Activated naive CD4-positive, alpha-beta T cell treated with anti-CD3 and anti-CD28 coated beads, Interleukin-2, amount 10 ng/mL, durations not matched to agents 7 days and 5 days (primary cell): ENCODE measurements at places on chromosomes 1 and 21.

- H3K4me1 ChIP-seq, result no peaks in the 10 kb centered on the region
- DNase-seq, result no peak
- H3K4me3 ChIP-seq, result no peak overlapping the region
- H3K27ac ChIP-seq, result no peak overlapping the region
- peaks cover 8% of the 10 kb centered on the region for H3K27me3 ChIP-seq
Observed at GRCh38 chr1:22804406-22804805, 93.8 kb downstream of the EPHB2 start.

GRCh38 chr1:236724049-236724448, 37.8 kb downstream of the ACTN2 start:
- no peak for DNase-seq
- no peaks in the 10 kb centered on the region for H3K36me3 ChIP-seq
- H3K27ac ChIP-seq, result no peak overlapping the region
- H3K4me1 ChIP-seq, result no peaks in the 10 kb centered on the region
- H3K4me3 ChIP-seq, result no peak overlapping the region

- H3K4me3 ChIP-seq, result no peak overlapping the region
- peaks cover 4% of the 10 kb centered on the region for H3K4me1 ChIP-seq
- H3K27me3 ChIP-seq, result peaks cover 28% of the 10 kb centered on the region
- H3K36me3 ChIP-seq, result no peaks in the 10 kb centered on the region
Observed at GRCh38 chr1:119808491-119808890, 2.8 kb downstream of the REG4 start.

DNA sequence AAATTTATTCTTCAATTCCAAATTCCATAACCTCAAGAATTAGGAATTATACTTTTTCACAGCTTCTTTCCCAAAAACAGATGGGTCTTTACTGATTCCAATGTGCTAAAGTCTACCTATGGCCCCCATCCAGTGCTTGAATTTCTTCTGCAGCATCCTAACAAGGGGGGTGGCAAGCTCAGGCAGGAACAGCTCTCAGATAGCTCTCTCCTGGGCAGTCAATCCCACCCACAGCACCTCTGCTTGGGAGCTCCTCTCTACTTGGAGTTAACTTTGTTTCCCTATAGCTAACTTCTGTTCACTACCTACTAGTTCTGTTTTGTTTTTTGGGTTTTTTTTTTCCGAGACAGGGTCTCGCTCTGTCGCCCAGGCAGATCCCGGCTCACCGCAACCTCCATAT, 12.1 kb downstream of the RBBP5 start:
- peaks cover 38% of the 10 kb centered on the region for H3K36me3 ChIP-seq
- H3K27ac ChIP-seq, result no peak overlapping the region
- H3K27me3 ChIP-seq, result no peaks in the 10 kb centered on the region
- H3K4me3 ChIP-seq, result no peak overlapping the region
- DNase-seq, result no peak

DNA sequence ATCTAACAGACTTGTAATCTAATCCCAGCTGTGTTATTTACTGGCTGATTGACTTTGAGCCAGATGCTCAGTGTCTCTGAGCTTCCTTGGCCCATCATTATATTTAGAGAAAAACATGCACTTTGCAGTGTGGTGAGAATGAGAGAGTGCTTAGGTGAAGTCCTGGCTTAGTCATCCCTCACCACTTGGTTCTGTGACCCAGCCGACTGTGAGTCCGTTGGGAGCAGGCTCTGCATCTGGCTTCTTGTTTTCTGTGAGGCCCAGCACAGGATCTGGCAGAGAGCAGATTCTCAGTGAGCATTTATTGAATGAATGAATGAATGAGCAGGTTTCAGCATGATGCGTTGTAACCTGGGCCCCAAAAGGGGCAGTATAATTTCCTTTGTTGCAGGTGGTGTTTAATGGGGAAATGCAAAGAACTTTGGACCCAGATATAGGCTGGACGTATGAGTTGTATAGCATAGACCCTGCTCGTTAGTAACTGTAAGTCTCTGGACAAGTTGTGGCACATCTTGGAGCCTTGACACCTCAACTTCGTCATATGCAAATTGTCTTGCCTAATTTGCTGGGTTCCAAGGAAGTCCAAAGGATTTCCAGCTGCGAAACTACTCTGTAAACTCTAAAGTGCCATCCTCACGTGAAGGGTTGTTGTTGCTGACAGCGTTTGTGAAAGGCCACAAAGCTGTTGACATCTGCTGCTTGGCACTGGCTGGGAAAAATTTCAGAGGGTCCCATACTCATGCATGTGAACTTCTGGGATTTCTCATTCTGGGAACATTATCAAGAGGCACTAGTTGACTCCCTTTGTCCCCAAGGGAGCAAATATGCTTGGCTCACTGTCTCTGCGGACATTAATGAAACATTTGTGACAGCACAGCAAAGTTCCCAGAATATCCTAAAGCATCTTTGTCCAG, 138.8 kb upstream of the USP24 start:
- H3K27me3 ChIP-seq, result peaks cover 12% of the 10 kb centered on the region
- no peak overlapping the region for H3K4me3 ChIP-seq
- no peaks in the 10 kb centered on the region for H3K36me3 ChIP-seq
- H3K27ac ChIP-seq, result no peak overlapping the region
- DNase-seq, result no peak
- H3K4me1 ChIP-seq, result no peaks in the 10 kb centered on the region
